ENCODE measurements at places on chromosomes 3 and 15.

- DNase-seq = no peak
These were observed 134.6 kb downstream of the CMSS1 start for GRCh38 chr3:99952306-99952705.

- no peak for DNase-seq
These were observed 400.9 kb upstream of the ATP11B start for GRCh38 chr3:182392182-182392937.

DNA sequence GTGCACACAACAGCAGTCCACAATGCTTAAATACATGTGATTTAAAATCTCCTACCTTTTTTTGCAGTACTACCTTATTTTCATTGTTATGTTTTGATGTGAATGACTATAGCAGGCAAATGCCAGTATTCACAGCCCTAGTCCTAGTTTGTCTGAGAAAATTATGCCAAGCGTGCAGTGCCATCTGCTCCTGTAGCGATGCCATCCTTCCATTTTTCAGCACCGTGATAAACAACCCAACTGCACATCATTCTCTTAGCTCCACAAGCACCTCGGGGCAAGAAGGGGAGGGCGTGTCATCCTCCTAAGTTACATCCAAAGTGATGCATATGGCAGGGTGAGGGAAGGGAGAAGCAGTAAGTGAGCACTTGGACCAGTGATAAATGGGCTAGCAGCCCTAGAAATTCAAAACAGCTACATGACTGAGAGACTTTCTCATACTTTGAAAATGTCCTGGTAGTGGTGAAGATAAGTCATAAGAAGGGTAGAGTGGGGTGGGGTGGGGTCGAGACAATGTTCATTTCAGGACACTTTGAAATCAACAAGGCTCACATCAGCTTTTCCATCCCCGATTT, 198.8 kb downstream of the LSAMP start:
- no peak for DNase-seq

- DNase-seq = no peak
These were observed 336.4 kb downstream of the IL20RB start for GRCh38 chr3:137294139-137294538.

- DNase-seq = no peak
These were observed 93.9 kb upstream of the SLCO3A1 start for GRCh38 chr15:91759560-91759959.

DNA sequence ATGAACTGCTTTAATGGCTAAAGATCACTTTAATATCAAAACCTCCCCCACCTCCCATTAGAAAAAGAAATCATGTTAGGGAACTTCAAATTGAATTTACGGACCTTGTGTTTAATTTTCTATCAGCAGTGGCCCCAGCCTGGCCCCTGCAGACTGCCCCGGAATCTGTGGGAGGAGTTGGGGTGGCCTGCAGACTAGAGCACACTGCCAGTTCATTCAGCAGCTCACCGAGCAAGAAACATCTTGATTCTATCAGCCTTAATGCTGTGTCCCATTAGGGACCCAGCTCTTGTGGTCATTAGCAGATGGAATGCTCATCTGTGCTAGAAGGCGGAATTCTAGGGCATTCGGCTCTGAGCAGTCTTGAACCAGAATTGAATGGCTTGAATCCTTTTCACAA, 54.2 kb downstream of the FLNB start:
- no peak for DNase-seq
